ENCODE measurements at places on chromosomes 12 and 14. TPM values are rescaled to one million over a fixed set of nuclear protein-coding genes. Genes with fewer than 3 reads are reported as not detected.

Gene PIP4K2C
- 25.2 TPM for total RNA-seq

- DNase-seq, result no peak
These were observed 3.0 kb downstream of the PIP4P1 start for GRCh38 chr14:20458031-20458789.

DNA sequence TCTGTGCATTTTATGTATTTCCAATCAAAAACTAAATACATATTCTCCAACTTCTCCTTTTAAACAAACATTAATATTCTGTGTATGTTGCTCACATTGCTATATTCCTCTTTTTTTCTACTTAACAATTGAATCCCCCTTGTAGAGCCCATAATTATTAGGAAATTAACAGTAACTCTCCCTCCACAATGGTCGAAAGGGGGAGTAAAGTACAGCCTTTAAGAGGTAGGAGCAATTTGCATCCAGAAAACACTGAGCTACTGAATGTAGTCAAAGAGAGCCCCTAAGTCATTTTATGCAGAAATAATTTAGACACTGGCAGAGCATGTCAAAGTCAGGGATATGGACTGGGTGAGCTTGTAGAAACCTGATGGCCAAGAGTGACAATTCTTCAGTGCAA is 57.2 kb upstream of the SCN8A start:
- DNase-seq, result no peak

DNA sequence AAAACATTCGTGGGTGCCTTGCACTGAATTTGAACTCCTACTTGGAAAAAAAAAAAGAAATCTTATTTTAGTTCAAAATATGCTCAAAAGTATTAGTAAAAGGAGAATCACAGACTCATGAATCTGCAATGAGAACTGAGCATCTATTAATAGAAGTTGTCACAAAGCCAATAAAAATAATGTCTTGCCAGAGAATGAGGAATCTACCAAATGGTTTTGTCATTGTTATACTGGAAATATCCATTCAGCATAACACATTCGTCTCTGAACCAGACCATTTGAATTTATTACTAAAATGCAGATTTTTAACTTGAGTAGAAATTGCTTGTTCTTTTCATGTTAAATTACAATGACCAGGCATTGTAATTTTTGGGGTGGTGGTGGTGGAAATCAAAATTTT is 11.6 kb upstream of the PTPRB start:
- no peak for DNase-seq

All from esophagus squamous epithelium (tissue), 5 donors.